ENCODE measurements at places on chromosomes 5 and 9.

GRCh38 chr5:57850109-57850508, 367.5 kb upstream of the ACTBL2 start:
- DNase-seq = no peak

DNA sequence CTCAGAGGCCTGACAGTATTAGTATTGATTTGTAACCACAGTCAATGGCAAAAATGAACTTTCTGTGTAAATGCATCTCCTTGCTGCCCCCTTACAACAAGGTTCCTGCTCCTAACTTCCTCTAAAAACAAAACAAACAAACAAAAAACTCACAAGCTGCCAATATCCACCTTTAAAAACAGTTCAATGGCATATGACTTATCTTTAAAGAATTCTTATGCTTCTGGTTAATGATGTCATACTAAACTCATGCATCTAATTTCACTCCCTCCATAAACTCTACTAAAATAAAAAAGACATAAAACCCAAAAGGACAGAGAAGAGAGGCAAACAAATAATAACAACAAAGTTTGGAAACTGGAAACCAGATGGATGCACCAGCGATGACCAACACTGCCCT, 9.0 kb upstream of the OR1N1 start:
- no peak for DNase-seq

- no peak for DNase-seq
These were observed 120.7 kb upstream of the LPAR1 start for GRCh38 chr9:111158999-111159398.

DNA sequence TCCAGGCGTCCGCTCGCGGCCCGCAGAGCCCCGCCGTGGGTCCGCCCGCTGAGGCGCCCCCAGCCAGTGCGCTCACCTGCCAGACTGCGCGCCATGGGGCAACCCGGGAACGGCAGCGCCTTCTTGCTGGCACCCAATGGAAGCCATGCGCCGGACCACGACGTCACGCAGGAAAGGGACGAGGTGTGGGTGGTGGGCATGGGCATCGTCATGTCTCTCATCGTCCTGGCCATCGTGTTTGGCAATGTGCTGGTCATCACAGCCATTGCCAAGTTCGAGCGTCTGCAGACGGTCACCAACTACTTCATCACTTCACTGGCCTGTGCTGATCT, 294 bp downstream of the ADRB2 start:
- DNase-seq = no peak

DNA sequence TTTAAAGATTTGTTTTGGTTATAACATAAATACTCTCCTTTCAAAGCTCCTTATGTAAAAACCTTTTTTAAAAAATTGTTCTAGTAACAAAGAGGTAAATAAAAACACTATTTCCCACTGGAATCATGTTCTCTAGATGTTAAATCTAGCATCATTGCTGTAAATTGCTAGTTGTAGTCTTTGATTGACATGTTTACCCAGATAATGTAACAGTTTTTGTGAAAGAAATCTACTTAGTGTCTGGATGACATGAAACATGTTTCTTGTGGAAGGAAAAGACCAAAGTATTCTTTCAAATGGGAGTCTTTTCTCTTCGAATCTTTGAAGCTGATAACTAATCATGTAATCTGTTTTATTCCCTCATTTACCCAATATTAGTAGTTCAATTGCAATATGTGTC, 1565.9 kb upstream of the WWC1 start:
- DNase-seq = no peak

GRCh38 chr9:14313951-14314423, at the start of gene NFIB:
Gene NFIB, minus strand, starts transcription at chr9:14314141. Its CDS starts 630 bp downstream, at chr9:14313511.
- DNase-seq = no peak

DNA sequence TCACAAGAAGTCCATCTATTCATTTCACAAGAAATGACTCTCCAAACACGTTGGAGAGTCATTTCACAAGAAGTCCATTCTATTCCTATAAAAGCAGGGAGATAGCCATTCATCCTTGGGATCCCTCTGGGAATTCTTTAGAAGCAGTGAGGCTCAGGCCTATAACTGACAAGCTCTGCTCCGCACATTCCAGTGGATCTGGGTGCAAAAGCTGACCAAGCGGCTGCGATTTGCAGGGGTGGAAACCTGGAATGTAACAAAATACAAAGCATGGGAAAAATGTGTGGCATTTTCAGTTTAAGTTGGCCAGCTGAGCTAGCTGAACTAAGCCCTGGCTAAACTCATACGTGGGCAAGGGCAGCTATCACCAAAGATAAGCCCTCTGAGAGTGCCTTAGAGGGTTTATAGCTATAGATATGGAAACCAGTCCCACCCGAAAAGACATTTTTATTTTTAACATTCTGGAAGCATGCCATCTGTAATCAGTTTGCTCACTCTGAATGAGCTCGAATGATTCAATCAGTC, 8.7 kb downstream of the TAS2R1 start:
- DNase-seq = no peak

GRCh38 chr9:137367506-137368430, 55.2 kb downstream of the EXD3 start:
- no peak for DNase-seq

DNA sequence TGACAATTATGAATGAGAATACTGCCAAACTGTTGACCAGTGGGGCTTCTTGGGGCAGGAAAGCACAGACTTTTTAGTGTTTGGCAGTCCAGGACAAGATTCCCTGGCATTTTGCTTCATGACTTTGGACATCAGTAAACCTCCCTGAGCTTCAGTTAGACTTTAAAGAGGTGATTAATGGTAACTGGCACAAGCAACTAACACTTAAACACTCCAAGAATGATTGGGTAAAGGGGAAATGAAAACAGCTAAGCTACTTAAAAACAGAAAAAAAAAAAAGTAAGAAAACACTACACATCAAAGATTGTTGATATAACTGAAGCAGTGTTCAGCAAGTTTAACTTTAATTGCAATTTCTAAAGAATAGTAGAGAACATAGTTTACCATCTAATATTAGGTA, 13.4 kb downstream of the PAIP1 start:
- no peak for DNase-seq

- no peak for DNase-seq
These were observed 179.7 kb downstream of the PIK3R1 start for GRCh38 chr5:68395302-68395701.

- DNase-seq = no peak
These were observed 638 bp downstream of the DIRAS2 start for GRCh38 chr9:90641884-90642487.

DNA sequence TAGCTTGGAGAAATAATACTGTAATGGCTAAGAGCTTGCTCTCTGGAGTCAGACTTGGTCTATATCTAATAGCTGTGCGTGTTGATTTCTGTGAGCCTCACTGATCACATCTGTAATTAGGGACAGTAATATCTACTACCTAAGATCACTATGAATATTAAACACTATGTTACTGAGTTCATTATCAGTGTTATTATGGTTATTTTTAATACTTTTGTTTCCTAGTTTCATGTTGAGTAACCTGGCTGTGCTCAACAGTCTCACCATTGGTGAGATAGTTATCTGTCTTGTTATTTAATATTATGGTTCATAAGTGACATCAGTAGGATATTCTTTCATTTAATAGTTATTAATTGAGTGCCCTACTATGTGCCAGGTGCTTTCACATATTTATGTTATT, 22.4 kb upstream of the CAVIN4 start:
- no peak for DNase-seq

- DNase-seq = no peak
These were observed 112.0 kb downstream of the VAV2 start for GRCh38 chr9:133880136-133880535.

DNA sequence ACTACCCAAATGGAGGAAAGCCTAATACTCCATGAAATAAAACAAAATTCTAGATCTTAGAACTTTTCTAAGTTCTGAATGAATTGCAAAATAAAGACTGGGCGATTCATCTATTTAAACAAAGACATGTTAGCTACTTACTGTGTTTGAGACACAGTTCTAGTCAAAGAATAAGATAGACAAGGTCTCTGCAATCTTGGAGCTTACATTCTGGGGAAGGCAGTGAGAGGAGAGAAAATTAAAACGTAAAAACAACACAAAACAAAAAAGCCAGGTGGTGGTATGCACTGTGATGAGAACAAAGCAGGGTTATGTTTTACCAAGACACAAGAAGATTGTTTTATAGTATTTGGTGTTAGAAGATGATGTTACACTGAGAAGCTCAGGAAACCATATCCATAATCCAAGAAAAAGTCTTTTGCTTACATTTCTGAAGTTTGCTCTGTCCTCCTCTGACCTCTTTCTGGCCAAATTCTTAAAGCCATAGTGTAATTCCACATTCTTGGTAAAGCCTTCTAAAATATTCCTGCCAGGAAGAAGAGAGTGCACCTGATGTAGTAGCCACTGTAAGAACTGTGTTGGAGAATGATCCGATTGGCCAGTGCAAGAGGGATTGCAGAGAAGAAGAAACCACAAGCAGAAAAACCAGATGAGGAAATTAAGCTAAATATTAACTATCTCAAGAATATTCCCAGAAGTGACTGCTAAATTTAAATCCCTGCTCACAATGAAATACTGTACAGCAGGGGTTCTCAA, 218.4 kb downstream of the PCSK1 start:
- DNase-seq = no peak

DNA sequence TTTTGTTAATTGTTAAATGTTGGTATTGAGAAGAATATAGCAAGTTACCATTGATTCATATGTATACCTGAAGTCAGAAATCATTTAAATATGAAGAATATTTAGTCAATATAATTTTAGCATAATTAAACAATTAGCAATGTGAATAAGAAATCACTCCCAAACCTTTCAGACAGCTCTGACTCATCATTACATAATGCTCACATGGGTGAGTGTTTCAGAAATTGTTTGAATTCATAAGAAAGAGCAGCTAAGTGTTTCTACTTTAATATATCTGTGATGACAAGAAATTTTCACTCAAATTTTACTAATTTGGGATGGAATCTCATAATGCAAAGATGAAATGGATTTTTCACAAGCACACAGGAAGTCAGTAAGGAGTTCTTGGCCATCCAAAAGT, 42.0 kb upstream of the CDC42SE2 start:
- no peak for DNase-seq

DNA sequence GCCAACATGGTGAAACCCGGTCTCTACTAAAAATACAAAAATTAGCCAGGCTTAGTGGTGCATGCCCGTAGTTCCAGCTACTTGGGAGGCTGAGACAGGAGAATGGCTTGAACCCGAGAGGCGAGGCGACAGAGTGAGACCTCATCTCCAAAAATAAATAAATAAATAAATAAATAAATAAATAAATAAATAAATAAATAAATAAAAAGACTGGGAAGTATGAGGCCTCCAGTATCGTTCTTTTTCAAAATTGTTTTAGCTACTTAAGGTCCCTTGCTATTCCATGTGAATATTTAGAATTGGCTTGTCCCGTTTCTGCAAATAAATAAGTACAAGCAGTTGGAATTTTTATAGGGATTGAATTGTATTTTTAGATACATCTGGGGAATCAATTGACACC, 3.0 kb upstream of the SETX start:
- no peak for DNase-seq

DNA sequence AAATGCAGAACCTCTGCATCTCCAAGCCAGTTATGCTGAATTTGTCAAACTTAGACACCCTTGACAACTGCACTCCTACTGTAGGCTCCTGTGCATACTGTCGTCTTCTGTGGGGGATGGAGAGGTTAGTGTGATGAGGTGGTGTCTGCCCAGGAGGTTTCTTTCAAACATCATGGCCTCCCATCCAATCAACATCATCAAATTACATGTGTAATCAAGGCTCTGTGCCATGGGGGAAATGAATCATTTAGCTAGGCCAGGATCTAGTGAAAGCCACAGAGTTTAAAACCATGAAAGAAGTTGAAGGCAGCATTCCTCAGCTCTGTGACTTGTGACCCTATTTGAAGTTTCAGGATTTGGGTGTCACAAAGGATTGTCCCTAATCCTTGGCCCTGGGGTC, 240.6 kb downstream of the MARCHF11 start:
- DNase-seq = no peak

DNA sequence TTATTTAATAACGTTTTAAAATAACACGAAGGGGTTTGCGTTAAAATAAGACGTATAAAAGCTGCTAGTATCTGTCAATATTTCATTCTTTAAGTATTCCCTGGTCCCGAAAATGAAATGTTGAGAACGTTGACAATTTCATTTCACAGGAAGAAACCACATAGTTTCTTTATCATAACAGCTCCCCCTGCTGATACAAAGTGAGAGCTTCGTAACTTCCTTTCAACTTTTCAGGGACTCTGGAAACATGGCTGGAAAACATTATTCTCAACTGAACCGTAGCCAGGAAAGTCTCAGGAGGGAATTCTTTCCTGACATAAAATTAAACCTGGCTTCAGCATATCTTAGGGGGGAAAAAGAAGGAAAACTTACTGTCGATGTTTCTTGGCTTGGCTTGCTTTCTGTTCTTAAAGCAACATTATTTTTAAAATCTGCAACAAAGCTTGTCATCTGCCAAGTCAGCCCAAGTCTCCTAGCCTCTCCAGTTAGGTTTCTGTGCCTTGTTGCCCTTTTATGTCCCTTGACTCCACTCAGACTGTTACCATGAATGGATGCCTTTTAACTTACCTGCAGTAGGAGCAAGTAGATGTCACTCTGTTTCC, 122.9 kb upstream of the DAB2 start:
- no peak for DNase-seq

- DNase-seq = no peak
These were observed at the start of gene PCDHGA7 for GRCh38 chr5:141382469-141383294. Gene PCDHGA7, plus strand, starts transcription at chr5:141382742. Its CDS starts 158 bp downstream, at chr5:141382900.

- DNase-seq = no peak
These were observed 12.3 kb upstream of the STING1 start for GRCh38 chr5:139494832-139495231.

DNA sequence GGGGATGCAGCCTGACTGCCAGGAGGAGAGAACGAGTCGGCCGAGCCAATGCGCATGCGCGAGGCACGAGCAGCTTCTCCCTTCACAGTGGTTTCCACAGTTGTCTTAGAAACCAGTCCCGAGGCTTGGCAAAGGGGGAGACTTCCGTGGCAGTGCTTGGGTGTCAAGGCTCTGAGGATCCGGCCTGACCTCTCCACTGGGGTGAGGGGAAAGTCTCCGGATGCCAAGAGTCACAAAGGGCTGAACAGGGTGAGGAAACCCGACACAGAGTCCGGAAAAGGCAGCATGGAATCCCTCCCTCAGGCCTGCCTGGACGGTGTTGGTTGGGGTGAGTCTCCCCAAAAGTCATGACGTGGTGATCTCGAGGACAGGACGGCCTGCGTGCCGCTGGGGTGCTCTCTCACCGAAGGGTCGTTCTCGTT, 475.5 kb downstream of the SPATA31A7 start:
- no peak for DNase-seq

Data from GM12891 (cell line).